Glutamatergic neuron (in vitro differentiated cells): ENCODE measurements at places on chromosomes 1 and 21. TPM values are rescaled to one million over a fixed set of nuclear protein-coding genes. Genes with fewer than 3 reads are reported as not detected.

- no peaks in the 10 kb centered on the region for H3K27me3 ChIP-seq
- no peaks in the 10 kb centered on the region for H3K4me1 ChIP-seq
- no peak overlapping the region for H3K27ac ChIP-seq
- H3K4me3 ChIP-seq: no peak overlapping the region
These were observed 122.8 kb upstream of the IVNS1ABP start for GRCh38 chr1:185439727-185440415.

Gene ZC3H11A
- 63.4 TPM for total RNA-seq

DNA sequence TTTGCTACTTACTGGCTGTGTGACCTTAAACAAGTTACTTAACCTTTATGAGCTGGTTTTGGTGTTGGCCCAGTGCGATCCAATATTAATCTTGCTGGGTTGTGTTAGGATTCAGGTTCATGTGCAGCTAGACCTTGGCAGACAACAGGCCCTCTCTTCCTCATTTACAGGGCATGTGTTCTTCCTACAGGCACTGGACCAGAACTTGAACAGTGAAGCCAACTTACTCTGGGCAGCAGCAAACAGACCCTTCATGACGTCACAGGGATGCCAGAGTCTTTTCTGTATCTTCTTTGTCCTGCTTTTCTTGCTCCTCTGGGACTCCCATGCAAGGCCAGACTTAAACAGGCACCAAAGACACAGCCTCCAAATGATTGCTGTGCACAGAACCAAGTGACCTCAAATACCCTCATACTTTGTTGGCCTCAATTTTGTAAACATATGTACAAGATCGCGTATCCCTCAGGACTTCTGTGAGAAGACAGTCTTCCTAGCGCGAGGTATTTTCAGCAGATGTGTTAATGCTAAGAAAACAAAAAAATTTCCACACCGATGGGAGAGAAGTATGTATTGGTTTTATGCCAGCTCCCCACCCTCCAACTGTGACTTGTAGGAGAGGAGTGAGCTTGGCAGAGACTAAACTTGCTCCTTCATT lies 73.7 kb downstream of the URB2 start:
- H3K27me3 ChIP-seq: peaks cover 4% of the 10 kb centered on the region
- H3K4me3 ChIP-seq: no peak overlapping the region
- DNase-seq: no peak
- peaks cover 21% of the 10 kb centered on the region for H3K4me1 ChIP-seq

Gene PTPN22
- not detected for total RNA-seq

DNA sequence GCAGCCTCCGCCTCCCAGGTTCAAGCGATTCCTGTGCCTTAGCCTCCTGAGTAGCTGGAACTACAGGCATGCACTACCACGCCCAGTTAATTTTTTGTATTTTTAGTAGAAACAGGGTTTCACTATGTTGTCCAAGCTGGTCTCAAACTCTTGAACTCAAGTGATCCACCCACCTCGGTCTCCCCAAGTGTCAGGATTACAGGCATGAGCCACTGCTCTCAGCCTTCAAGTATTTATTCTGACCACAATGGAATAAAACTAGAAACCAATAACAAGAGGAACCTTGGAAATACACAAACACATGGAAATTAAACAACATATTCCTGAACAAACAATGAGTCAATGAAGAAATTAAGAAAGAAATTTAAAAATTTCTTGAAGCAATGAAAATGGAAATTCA lies 32.7 kb upstream of the DR1 start:
- no peak overlapping the region for H3K27ac ChIP-seq
- H3K4me3 ChIP-seq: no peak overlapping the region
